PC-3 (cell line): ENCODE measurements at places on chromosomes 4 and X. TPM values are rescaled to one million over a fixed set of nuclear protein-coding genes. Genes with fewer than 3 reads are reported as not detected.
A peak's percentile ranks its signal among the peaks of the same experiment; 100 is the strongest.

Gene CSAG2
- total RNA-seq, result not detected in 2 replicates

DNA sequence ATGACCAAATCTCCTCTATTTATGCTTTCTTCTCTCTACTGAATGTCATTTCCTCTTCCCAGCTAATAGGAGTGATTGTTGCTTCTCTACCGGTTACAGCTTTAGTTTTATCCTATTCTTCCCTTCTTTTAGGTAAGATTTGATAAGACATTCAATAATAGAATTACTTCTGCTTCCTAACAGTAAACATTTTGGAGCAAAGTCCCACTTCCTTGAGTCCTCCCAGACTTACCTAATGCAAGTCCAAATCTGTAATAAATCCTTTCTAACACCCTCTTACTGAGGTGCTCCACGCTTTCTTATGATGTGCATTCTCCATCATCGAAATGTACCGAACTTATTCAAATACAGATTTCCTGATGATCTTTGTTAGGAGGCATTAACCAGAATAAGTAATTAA, 79.2 kb upstream of the GPM6A start:
- no peaks in the 10 kb centered on the region for H3K4me1 ChIP-seq
- H3K36me3 ChIP-seq, result no peaks in the 10 kb centered on the region
- no peak overlapping the region for H3K4me3 ChIP-seq
- DNase-seq, result no peak

GRCh38 chr4:113447769-113448168, 313.8 kb downstream of the CAMK2D start:
- H3K27me3 ChIP-seq, result no peaks in the 10 kb centered on the region
- no peak overlapping the region for H3K27ac ChIP-seq
- no peak overlapping the region for H3K4me3 ChIP-seq
- DNase-seq, result no peak

- H3K27ac ChIP-seq, result no peak overlapping the region
- no peaks in the 10 kb centered on the region for H3K4me1 ChIP-seq
- no peaks in the 10 kb centered on the region for H3K36me3 ChIP-seq
- DNase-seq, result peak; percentile 2
- no peaks in the 10 kb centered on the region for H3K27me3 ChIP-seq
- H3K4me3 ChIP-seq, result no peak overlapping the region
Measured at GRCh38 chr4:125021189-125021588, 293.6 kb upstream of the FAT4 start.

- DNase-seq, result peak; percentile 68
- peaks cover 31% of the 10 kb centered on the region for H3K4me1 ChIP-seq
- no peaks in the 10 kb centered on the region for H3K27me3 ChIP-seq
- H3K36me3 ChIP-seq, result no peaks in the 10 kb centered on the region
- H3K4me3 ChIP-seq, result no peak overlapping the region
Measured at GRCh38 chrX:65642914-65643491, 24.5 kb upstream of the MSN start.

GRCh38 chr4:156255230-156256007, 301.8 kb upstream of the CTSO start:
- no peak for DNase-seq
- H3K27ac ChIP-seq, result no peak overlapping the region
- H3K4me1 ChIP-seq, result no peaks in the 10 kb centered on the region
- H3K27me3 ChIP-seq, result no peaks in the 10 kb centered on the region

DNA sequence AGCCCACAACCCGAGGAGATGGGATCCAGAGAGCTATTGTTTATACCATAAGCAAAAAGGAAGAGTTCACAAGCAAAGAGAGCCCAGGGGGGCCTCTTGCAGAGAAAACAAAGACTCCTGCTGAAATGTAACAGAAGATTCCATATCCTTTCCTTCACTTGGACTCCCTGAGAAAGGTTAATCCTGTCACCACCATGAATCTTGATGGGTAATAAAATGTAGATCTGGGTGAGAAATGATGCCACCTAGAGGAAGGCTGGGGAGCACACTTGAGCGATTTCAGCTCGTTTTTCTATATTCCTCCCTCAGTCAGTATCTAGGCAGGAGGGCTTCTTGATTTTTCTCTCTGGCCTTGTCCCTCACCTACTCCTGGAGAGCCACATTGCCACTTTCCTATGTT, 10.2 kb upstream of the KCNE5 start:
- H3K36me3 ChIP-seq, result no peaks in the 10 kb centered on the region
- H3K4me3 ChIP-seq, result no peak overlapping the region
- H3K27ac ChIP-seq, result no peak overlapping the region
- no peaks in the 10 kb centered on the region for H3K4me1 ChIP-seq

- no peaks in the 10 kb centered on the region for H3K36me3 ChIP-seq
- no peak for DNase-seq
- no peaks in the 10 kb centered on the region for H3K27me3 ChIP-seq
Measured at GRCh38 chr4:37665333-37666320, 20.5 kb downstream of the RELL1 start.

- H3K4me3 ChIP-seq, result no peak overlapping the region
- H3K4me1 ChIP-seq, result 0 out of 2 replicates have a peak, but pooled peaks cover 1% of the 10 kb centered on the region
- no peak for DNase-seq
- no peaks in the 10 kb centered on the region for H3K36me3 ChIP-seq
- H3K27ac ChIP-seq, result no peak overlapping the region
Measured at GRCh38 chr4:182454440-182455013, 211.3 kb downstream of the TENM3 start.
